Stimulated activated CD4-positive, alpha-beta T cell treated with anti-CD3 and anti-CD28 coated beads, Interleukin-1b, Interleukin-23, amount 100 ng/mL, for 1 hour (primary cell): ENCODE measurements at places on chromosomes 3 and 15.

DNA sequence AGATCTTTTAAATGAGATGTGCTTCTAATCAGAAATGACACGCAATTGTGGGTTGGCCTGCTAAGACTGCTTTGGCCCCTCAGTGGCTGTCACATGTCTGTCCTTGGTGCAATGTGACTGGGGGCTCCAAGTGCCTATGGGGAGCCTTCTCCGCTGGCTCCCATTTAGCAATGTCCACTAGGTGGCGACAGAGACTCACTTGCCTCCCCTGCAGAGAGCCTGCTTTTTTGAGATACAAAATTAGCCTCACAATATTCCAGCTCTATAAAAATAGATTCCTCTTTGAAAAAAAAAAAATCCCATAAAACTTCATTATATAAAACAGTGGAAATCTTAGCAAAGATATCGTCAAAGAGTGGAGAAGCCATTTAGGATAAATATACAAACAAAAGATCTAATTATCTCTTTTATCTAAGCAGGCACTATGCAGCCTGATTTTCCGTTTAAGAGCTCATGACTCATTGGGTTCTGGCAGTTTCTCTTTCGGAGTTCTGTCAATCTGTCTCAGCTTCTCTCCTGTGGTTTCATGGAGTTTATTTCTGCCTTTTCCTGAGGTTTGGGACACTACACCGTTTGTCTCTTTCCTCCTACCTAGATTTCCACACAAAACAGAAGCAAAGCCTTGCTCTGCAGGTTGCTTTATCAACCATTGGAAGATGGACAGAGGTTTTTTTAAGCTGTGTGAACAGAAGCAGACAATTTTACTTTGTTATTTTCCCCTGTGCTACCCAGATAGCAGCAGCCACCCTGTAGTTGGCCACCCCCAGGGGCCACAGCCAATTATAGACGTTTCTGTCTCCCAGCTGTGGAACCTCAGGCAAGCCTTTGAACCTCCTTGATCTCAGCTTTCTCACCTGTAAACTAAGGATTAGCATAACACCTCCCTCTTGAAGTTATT, 68.4 kb upstream of the TNFAIP8L3 start:
- peak; percentile 17 for DNase-seq

- no peak for DNase-seq
These were observed at the start of gene ACAN for GRCh38 chr15:88803241-88803919. Gene ACAN (plus strand): TSS chr15:88803436. CDS start chr15:88836207, 32,771 bp downstream.

DNA sequence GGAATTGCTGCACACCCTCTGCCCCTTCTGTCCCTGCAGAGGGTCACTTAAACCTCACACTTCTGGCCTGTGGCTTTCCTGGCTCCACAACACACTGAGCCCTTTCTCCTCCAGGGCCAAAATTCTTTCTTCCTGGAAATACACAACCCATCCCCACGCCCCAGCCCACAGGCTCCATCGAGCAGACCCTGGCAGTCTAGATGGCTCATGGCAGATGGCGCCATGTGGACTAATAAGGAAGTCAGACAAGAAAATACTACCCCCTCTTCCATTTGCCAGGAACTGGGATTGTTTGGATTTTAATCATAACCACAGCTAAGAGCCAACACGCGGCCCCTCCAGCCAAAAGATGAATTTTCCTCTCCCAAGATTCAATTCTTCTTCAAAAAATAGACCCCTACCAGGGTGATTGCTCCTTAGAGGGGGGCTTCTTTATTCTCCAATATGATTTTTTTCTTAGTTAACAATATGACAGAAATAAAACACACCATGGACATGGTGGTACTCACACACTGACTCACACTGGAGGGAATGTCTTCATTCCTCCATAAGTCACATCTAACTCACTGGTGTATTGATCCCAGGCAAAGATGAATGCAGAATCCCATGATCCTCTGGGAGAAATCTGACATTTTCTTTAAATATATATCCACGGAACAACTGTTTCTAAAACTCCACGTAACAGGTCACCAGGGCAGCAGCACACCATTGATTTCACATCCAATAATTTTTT, 111.5 kb downstream of the NTRK3 start:
- DNase-seq, result no peak

GRCh38 chr3:146637871-146638270, 32.7 kb upstream of the PLSCR5 start:
- no peak for DNase-seq

DNA sequence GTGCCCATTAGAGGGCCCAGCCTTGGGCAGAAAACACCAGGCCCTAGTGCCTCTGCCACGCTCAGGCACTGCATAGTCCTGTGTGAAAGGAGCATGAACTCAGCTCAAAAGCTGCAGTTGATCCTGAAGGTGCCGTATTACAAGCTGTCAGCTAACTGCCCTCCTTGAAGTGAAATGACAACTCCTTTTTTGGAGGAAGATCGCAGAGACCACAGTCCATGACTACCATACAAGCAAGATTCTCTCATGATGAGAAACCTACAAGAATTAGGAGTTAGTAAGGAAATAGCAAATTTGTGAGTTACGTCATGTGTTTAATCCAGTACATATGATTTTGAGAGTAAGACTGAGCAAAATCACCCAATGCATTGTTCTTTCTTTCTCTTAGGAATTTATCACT, 513.9 kb upstream of the NR2F2 start:
- no peak for DNase-seq

DNA sequence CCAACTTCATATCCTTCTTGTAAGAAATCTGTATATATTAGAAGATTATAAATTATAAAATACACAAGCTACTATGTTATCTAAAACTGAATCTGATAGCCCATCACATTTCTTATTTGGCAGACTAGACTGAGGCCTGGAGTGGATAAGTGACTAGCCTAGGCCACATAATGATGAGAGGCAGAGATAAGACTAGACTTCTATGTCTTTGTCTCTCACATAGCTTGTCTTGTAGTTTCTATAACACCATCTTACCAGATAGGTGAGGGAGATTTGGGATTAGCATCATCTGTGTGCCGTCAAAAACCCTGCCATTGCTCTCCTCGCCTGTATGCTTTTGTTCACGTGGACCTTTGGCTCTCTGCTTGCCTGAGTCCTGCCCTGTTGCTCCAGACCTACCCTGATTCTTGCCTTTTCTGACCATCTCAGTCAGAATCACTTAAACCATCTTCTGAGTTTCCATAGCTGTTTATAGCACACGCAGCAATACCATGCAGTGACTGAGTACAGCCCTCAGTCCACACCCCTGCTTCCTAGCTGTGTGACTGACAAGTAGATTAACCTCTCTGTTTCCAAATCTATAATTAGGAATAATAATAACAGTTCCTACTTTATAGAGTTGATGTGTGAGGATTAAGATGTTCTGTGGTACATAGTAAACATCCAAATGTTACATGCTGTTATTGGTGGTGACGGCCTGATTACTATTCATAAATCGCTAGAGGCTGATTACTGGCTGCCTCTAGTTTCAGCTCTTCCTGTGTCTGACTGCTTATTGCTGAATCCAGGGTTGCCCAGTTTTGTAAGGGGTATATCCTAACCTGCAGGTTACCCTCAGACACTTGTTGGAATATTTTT, 49.7 kb downstream of the PDE8A start:
- no peak for DNase-seq

GRCh38 chr3:183491109-183491922, 62.9 kb upstream of the MCF2L2 start:
- DNase-seq, result no peak

DNA sequence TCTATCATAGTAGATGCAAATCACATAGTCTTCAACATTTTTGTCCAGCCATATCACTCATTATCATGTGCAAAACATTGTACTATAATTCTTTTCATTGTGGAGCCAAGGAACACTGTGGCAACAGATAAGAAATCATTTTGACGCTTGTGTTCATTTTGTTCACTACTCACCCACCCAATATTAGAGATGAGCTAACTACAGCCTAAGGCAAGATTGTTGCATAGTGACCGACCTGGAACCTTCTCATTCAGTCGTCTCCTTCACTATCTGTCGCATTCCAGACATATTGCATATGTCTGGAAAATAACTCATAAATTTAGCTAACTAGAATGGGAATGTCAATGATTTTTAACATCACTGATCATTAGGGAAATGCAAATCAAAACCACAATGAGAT, 270.3 kb downstream of the CGGBP1 start:
- no peak for DNase-seq

GRCh38 chr3:177824190-177824786, 627.0 kb upstream of the TBL1XR1 start:
- DNase-seq, result no peak

GRCh38 chr3:62260655-62261054, 112.7 kb downstream of the FEZF2 start:
- DNase-seq, result no peak

GRCh38 chr3:187367561-187368103, 553 bp upstream of the RTP4 start:
- no peak for DNase-seq

GRCh38 chr15:76987896-76988860, 6.7 kb upstream of the PSTPIP1 start:
- DNase-seq, result no peak

- DNase-seq, result no peak
These were observed 697.7 kb downstream of the TUSC7 start for GRCh38 chr3:117407317-117407716.

- no peak for DNase-seq
These were observed 7.3 kb upstream of the TNFSF10 start for GRCh38 chr3:172530566-172530965.
